ENCODE measurements at places on chromosomes 3 and 15.

DNA sequence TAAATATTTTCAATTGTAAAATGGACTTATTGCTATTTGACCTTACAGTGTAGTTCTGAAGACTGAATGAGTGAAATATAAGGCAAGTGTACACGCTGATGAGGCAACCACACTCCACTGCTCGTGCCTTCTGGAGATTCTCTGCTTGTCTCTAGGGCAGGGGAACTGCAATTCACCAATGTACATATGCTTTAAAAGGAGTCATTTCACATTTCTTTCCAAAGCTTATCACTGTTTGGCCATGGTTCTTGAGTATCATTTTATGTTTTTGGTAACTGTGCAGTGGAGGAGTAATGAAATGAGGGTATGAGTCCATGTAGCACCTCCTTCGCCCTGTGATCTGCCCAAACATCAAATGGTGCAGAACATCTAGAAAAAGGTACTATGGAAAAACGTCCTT is 43.7 kb downstream of the CCR4 start:
- DNase-seq: no peak

DNA sequence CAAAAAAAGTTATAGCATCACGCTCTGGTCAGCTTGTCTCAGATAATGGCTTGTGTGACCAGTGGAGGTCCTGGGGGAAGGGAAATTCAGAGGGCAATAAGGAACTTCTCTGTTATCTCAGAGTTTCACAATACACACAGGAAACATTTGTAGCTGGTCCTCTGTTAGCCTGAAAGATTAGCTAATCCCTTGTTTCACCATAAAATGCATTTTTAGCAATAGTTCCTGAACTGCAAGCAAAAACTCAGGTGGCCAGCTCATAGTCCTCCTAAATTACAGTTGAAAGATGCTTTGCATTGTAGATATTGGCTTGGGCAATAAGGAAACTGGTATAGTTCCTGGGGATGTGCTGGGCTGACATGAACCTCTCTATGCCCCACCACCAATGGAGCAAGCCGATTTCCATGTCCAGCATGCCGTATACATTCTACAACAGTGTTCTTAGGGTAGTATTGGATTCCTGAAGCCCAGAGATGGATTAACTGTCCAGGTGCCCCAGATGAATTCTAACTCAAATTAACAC is 141.5 kb upstream of the TBL1XR1 start:
- DNase-seq: no peak

- DNase-seq: no peak
Measured at GRCh38 chr15:31275331-31276262, 51.0 kb upstream of the KLF13 start.

GRCh38 chr3:120498556-120499346 is 48.0 kb upstream of the FSTL1 start:
- DNase-seq: no peak

GRCh38 chr3:174126990-174127758 is 729.6 kb downstream of the NLGN1 start:
- DNase-seq: no peak

- no peak for DNase-seq
Measured at GRCh38 chr3:13556917-13557316, 8.0 kb downstream of the FBLN2 start.

- no peak for DNase-seq
Measured at GRCh38 chr3:172561897-172562640, 38.8 kb upstream of the TNFSF10 start.

- no peak for DNase-seq
Measured at GRCh38 chr15:94844538-94845389, 613.4 kb downstream of the MCTP2 start.

DNA sequence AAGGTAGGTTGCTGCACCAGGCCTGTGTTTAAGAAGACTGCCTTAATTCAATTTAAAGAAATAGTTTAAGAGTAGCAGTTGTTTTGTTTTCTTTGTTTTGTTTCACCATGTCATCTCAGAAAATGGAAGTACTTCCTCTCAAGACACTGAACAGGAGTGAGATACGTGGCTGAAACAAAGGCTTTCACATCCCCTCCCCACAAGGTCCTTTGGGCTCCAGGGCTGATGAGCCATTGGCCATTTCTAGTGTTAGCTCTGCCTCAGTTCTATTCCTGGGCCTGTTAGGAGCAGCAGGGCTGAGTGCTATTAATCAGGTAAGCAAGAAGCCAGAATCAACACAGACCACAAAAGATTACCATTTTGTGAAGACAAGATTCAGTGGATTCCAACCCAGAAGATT is 132.8 kb downstream of the KCNAB1 start:
- DNase-seq: no peak

All from cortex of kidney (tissue), 1 donor.